ENCODE measurements at places on chromosomes 11 and 22. TPM values are rescaled to one million over a fixed set of nuclear protein-coding genes. Genes with fewer than 3 reads are reported as not detected.

DNA sequence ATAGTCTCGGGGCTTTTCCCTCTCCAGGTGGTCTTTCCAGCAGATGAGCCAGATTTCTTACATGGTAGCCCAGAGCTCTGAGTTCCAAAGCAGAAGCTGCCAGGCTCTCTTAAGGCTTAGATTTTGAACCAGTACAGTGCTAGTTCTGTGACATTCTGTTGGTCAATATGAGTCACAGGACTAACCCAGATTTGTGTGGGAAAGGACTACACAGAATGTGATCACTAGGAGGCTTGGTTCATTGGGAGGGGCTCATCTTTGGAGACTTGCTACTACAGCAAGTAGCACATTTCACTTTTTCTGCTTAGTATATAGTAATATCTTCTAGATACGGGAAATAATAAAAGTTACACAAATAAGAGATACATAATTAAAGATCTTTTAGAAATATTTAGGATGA lies 24.1 kb downstream of the RNF214 start:
- no peak for DNase-seq

GRCh38 chr11:19237813-19238212 lies 2.9 kb downstream of the E2F8 start:
- peak; percentile 68 for DNase-seq

GRCh38 chr11:76596652-76597051 lies 73.9 kb downstream of the LRRC32 start:
- DNase-seq: no peak

DNA sequence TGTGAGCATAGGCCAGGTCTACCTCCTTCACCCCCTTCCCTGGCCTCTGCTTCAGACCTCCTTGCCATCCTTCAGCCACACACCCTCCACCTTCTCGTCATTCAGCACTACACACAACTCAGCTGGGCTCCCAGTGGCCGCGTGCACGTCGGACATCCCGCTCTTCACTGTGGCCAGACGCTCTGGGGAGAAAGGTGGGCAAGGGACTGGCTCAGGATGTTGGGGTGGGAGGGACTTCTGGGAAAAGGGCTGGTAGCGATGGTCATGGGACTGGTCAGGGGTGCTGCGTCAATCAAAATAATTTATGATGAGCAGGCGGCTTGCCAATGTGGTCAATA lies 11.6 kb downstream of the IGSF22 start:
- DNase-seq: no peak

The OR5P2 gene
- total RNA-seq: not detected

The ACTN3 gene
- not detected for total RNA-seq

DNA sequence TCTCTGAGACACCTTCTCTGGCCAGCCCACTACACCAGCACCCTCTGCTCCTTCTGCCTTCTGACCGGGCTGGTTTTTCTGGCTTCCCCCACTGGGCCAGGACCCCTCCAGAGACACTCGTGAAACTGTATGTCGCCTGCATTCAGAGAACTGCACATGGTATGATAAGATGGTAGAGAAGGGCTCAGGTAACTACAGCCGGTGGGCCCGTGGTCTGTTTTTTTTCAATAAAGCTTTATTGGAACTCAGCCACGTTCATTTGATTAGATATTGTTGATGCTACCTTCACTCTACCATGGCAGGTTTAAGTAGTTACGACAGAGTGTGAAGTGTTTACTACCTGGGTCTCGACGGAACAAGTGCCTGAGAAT lies 514.0 kb downstream of the TBC1D22A start:
- DNase-seq: no peak

DNA sequence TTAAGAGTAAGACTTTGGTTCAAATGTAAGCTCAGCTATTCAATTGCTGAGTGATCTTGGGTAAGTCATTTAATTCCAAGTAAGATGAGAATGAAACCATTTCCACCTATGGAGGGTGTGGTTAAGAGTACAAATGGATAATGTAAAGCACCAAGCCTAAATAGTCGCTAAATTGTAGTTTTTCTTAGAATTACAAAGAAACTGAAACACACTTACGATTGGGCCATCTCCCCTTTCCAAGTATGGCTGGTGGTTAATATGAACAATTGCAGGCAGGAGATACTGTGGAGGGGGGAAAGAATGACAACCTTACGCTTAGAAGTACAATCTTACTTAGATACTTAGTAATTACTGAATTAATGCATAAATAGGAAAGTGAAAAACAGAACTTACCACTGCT lies 8.2 kb downstream of the DDX17 start:
- no peak for DNase-seq

DNA sequence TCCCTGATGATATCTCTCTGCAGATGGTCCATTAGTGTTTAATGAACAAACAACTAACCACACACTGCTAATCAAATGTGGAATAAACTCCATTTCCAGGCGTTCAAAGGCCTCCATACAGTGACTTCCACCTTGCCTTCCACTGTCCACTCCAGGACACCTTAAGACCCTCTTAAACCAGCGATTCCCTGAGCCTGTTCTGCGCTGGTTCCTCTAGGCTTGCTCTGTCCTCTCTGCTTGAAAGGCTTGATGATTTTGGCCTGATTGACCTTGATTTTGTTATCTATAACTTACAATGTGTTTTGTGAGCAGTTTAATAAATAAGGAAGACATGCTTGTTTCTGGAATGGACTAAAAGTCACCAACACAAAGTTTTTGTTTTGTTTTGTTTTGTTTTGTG lies 12.0 kb downstream of the OVCH2 start:
- DNase-seq: no peak

The B3GAT1 gene
- not detected for total RNA-seq

GRCh38 chr11:126596474-126596873 lies 241.0 kb downstream of the ST3GAL4 start:
- DNase-seq: no peak

DNA sequence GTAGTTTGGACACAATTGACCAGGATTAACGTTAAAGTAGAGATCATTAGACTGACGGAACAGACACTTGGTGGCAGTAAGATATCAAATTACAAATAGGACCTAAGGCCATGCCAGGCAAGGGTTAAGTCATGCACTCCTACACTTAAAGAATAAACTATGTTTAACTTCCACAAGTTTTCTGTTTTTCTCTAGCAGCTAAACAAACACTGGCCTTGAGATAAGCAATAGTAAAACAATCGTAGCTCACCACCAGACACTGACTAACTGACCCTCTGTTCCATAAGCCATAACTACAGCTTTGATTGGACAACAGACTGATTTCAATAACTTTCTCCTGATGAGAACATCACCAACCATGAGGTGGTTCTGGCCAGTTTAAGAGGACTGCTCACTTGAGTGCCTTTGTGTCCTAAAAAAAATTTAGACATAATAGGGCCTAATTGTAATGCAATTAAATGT lies 2.0 kb upstream of the CEP126 start:
- DNase-seq: no peak

- DNase-seq: peak; percentile 66
Observed at GRCh38 chr11:2383852-2384804, 7.0 kb downstream of the CD81 start.

DNA sequence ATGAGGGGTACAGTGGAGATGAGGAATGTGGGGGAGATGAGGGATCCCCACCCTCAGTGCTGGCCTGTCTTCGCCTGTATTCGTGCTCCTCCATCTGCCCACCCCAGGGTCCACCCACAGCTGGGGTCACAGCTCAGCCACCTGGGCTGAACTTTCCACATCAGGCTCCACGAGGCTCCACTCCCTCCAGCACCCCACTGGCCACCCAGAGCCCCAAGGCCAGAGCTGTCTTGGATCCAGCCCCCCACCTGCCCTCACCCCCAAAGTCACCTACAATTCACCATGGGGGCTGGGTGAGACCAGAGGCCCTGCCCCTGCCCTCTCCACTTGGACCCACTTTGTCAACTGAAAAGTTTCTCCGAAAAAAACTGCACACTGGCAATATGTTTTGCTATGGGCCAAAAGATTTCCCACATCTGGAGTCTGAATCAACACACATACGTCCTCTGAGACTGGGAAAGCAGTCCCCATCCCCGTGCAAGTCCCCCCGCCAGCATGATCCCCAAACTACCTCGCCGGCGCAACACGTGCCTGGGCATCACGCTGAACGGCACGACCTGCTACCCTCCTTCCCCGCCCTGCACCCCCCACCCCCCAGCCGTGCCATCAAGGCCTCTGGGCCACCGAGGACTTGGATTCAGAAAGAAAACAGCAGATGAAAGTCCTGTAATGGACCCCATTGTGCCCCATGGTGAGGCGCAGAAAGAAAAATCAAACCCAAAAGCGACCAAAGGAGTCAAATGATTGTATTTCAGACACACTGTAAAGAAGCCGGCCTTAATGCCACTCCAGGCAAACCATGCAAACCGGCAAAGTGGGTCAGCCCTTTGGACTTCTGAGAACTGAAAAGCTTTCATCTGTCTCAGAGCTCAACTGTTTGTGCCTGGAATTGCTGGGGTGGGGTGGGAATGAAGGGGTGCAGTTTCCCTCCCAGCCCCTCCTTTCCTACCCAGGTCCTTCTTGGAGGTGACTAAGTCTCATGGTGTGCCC lies 16.5 kb upstream of the GAL start:
- DNase-seq: no peak

GRCh38 chr22:19891317-19892256 lies 36.9 kb upstream of the GNB1L start:
- DNase-seq: no peak

The OR5F1 gene
- not detected for total RNA-seq

DNA sequence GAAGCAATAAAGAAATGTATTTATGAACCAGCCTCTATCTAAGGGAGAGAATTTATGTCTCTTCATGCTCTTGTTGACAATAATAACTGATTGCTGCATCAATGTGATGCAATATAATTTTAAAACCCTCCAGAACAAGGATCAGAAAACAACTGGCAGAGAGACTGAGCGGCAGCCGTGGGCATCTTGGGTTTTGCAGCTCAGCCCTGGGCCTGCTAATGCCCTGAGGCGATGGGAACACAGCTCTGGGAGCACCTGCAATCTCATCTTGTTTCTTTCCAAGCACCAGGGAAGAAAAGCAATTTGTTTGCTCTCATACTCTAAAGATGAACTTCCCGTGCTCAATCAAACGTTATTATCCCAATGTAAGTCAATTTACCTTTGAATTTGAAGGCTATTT lies 245.7 kb downstream of the ST3GAL4 start:
- DNase-seq: no peak

DNA sequence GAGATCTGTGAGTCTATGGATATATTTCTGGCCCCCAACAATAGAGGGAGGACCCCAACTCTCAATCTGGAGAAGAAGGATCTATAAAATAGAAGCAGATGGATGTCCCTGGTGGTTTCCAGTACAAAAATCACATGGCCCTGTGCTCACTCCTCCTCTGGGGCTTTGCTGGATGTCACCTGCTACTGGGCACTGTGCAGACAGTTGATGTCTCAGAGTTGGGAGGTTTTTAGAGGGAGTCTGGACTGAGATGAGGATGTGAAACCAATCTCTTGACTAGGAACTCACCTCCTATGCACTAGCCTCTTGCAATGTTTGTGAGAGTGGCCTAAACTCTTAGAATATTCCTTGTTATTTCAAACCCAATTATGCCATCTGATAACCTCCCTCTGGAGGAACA lies 107.2 kb downstream of the SCN3B start:
- DNase-seq: no peak

GRCh38 chr11:127995921-127996320 lies 591.4 kb downstream of the ETS1 start:
- DNase-seq: no peak

DNA sequence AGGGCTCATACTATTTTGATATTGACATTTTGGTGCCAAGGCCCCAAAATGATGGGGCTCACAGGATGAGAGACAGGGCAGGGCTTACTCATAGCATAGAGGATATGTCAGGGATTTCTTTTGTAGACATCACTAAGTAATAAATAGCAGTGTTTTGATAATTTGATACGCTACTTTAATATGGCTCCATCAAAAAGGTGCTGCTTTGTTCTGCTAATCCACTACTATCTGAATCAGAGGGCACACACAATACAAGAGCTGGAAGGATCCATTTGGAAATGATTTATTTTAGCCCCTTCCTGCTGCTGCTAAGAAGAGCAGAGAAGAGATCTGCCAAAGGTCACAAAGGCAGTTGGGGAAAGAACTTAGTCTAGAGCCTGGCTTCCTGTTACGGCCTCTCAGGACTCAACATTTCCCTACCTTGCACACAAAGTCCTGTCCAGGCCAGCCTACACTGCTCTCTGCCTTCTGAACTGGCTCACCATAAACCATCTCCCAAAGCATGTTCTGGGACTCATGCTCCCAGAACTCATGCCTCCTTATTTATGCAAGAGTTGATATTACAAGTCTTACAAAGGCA lies 261.3 kb upstream of the ARHGAP20 start:
- DNase-seq: no peak

- DNase-seq: no peak
Observed at GRCh38 chr22:30841273-30841672, 127.3 kb downstream of the MORC2 start.

GRCh38 chr11:67405196-67405567 lies 1.3 kb downstream of the TBC1D10C start:
- no peak for DNase-seq

GRCh38 chr11:8288166-8288772 lies 24.6 kb upstream of the LMO1 start:
- no peak for DNase-seq

DNA sequence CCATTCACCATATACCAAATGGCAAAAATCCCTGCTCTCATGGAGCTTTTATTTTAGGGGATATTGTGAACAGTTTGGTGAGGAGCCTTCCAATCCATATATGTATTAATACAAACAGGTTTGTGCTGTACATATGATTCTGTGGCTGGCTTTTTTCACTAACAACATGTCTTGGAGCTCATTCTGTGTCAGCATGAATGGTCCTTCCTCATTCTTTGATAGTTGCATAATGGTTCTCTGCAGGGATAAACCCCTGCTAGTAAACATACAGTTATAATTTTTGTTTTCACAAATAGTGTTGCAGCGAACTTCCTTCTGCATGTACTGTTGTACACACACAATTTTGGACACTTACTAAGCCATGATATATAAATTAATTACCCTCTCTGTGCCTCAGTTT lies 8.3 kb downstream of the PRR5L start:
- DNase-seq: no peak

DNA sequence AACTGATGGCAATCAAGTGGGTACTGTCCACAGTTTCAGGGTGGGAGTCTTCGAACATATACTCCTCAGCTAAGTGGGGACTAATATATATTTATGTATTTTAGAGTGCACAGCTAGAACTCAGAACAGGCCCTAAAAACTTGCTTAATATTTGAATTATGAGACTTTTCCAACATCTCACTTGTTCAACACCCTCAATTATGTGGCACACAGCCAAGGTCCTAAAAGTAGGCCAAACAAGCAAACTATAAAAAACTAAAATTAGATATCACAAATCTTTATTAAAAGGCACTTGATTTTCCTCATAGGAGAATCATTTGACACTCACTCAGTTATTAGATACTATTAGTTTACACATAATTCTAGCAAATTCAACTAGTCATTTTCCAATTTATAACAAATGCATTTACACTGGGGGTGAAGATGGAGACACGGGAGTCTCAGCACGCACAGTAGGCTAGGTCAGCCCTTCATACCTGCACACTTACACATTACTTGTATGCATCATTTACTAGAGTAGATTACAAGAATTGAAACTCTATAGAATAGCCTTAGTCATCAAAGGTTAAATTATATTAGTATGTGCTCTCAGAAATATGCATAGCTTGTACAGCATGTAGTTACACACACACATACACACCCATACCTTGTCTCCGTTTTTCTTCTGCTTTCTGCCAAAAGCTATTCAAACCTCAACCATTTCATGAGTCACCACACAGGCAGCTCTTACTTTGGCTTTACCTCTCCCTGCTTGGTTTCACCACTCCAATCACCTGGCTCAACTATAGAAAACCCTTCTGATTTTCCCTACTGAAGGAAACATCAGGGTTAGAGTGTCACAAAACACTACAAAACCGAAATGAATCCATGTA lies 171.5 kb downstream of the SBF2 start:
- DNase-seq: no peak
